GM20000 (cell line): ENCODE measurements at places on chromosomes 7 and 10.

GRCh38 chr10:16944402-16944801 lies 127.2 kb upstream of the RSU1 start:
- no peak for DNase-seq

DNA sequence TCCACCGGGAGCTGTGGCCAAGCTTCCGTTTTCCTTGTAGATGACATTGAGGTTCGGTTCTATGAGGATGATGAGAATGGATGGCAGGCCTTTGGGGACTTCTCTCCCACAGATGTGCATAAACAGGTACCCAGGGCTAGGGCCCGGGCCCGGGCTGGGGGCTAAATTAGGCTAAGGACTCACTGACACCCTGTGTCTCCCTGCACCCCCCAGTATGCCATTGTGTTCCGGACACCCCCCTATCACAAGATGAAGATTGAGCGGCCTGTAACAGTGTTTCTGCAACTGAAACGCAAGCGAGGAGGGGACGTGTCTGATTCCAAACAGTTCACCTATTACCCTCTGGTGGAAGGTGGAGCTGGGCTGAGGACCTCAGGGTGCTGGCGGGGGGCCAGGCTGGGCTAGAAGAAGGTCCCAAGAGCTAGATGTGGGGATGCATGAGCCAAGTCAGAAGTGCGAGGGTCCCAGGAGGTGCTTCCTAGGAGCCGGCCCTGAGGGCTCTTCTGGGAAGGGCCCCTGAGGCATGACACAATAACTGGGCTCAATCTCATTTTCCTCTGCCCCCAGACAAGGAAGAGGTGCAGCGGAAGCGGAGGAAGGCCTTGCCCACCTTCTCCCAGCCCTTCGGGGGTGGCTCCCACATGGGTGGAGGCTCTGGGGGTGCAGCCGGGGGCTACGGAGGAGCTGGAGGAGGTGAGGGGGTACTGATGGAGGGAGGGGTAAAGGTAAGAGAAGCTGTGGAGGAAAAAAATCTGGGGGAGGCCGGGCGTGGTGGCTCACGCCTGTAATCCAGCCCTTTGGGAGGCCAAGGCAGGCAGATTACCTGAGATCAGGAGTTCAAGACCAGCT lies 2.9 kb downstream of the NFKB2 start:
- DNase-seq: no peak

GRCh38 chr10:132102071-132102716 lies 36.4 kb downstream of the JAKMIP3 start:
- DNase-seq: no peak

DNA sequence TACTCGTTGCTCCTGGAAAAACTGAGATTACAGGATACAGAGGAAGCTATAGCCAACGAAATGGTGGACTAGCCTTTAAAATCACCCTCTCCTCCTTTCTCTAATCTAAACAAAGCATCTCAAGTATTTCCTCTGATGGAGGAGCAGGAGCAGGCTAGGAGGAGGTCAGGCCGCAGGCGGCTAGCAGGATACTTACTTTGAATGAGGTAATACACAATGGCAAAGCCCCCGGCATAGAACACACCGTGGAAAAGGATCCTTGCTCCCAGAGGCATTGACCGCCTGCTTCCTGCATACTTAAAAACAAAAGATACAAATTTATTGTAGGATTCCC lies 64.4 kb downstream of the STK17A start:
- no peak for DNase-seq

GRCh38 chr7:153433223-153433622 lies 619.0 kb upstream of the DPP6 start:
- DNase-seq: no peak

DNA sequence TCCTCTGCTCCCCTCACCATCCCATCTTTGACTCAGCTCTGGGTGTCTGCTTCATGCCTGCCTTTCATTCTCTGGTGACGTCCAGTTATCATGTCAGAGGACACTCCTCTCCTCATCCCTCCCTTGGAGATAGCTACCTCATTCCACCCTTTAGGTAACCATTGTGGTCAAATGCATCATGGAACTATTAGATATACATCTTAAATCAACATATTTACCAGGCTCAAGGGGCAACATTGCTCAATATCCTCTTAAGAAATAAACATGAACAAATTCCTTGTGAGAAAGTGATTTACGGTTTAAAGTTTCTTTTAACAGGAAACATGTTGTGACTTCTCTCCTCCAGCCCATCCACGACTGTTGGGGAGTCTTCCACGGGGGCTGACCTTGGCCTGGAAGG lies 511.6 kb upstream of the IGFBP3 start:
- DNase-seq: no peak

DNA sequence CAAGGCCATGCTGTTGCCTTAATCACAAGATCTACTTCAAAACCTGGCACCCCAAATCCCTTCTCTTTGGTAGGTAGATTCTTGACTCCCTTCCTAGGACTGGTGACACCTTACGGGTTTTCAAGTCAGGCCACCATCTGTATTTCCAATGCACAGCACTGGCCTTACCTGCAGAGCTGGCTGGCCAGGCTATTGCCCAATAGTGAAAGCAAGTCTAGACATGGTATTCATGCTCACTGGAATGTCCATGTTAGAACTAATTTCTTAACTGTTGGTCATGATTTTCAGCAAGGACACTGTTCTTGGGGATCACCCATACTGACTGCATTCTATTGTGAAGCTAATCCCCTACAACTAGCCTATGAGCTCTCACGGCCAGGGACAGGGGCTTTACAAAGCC lies 313.1 kb upstream of the RNF32 start:
- DNase-seq: no peak

DNA sequence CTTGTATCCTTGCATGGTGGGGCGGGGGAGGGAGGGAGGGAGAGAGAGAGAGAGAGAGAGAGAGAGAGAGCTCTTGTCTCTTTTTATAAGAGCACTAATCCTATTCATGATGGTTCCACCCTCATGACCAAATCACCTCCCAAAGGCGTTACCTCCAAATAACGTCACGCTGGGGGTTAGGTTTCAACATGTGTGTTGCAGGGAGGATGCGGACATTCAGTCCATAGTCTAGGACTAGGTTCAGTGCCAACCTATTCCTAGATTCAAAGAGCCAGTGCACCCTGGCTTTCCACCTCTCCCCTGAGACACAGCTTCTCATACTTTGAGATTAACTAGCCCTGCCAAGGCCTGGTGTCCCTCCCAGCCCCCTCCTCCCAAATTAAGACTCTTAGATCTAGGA lies 123.0 kb downstream of the GRK5 start:
- DNase-seq: no peak

- DNase-seq: no peak
These were observed 22.5 kb downstream of the CFTR start for GRCh38 chr7:117502331-117502730.

- DNase-seq: no peak
These were observed 14.0 kb downstream of the CYP3A7 start for GRCh38 chr7:99720800-99721595.

GRCh38 chr10:35208536-35208935 lies 81.9 kb downstream of the CREM start:
- peak; percentile 50 for DNase-seq

- DNase-seq: no peak
These were observed 11.0 kb upstream of the ZNF273 start for GRCh38 chr7:64892116-64892515.

- DNase-seq: no peak
These were observed 33.1 kb upstream of the ARMC3 start for GRCh38 chr10:22894714-22895113.

DNA sequence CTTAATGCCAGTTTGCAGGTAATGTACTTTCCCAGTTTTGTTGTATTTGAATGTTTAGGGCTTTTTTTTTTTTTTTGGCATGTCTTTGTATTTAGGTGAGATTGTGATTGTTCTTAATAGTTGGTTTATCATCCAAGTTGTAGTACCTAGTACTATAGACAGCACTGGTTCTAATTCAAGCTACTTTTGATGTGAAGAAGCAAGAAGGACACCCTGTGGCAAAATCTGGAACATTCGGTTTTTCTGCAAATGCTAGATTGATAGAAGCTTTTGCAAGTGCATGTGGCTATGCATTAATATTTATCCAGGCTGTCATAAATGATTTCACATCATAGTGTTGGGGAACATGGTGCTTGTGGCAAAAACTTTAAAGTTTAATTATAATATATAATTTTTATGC lies 248.9 kb downstream of the FOXP2 start:
- no peak for DNase-seq

- peak; percentile 12 for DNase-seq
These were observed 14.8 kb downstream of the BBS9 start for GRCh38 chr7:33143996-33144718.

- DNase-seq: no peak
These were observed 91.4 kb downstream of the LRRTM3 start for GRCh38 chr10:67017218-67017617.

DNA sequence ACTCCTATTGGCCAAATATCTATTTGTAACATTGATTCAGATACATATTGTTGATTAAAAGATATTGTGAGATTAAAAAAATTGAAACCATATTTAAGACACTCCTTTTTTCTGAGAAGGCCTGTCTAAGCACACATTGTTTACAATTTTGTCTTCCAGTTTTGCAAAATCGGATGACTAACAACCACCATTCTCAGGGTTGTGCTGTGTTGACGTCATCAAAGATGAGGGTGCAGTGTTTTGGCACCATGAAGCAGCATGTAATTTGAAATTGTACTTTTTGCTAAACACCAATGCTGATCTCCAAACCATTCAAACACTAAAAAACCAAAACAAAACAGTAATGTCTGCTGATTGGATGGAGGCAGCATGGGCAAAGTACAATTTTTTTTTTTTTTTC lies 7.4 kb downstream of the CREB5 start:
- no peak for DNase-seq

DNA sequence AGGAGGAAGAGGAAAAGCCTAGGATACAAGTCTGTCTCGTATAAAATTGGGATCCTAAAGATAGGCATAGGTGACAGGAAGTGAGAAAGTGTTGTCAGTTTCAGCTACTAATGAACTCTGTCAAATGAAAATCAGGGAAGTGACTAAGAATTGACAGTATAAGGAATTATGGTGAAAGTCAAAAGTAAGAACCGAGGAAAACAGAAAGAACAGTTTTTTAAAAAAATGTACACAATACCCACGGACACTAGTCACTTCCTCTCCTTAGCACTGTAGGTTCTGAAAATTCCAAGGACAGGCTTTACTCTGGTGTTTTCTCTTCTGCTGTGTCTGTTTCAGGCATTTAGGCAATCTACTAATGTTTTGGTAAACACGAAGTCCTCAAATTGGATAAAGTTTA lies 42.3 kb downstream of the ATAD1 start:
- DNase-seq: no peak

DNA sequence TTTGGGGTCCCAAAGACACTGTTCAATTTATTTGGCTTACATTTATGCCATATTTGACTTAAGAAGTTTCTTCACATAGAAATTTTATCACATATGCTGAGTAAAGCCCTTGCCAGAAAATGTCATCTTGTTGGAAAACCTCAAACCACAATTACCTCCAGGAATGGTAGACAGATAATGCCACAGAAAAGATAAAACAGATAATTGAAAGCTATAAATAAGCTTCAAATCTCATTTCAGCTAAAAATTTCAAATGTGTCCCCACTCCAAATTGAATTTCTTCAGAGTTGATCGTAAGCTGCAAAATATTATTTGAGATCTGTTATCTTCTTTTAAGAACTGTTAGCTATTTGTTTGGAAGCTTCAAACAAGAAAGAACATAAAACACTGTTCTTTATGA lies 176.4 kb upstream of the PTN start:
- no peak for DNase-seq

DNA sequence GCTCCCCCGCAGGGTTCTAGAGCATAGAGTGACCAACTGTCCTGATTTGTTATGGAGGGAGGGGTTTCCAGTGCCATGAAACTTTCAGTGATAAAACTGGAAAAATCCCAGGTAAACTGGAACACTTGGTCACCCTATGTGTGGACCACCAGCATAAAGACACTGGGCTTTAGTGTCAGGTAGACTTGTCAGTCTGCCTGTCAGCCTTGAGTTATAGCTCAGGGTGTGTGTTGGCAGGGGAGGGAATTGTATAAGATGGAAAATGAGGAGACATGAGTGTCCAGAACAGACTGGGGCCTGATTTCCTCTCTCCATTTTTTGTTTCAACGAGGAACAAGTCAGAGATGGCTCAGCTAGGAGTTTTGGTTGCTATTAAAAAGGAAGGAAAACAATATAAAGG lies 10.2 kb upstream of the EFCAB10 start:
- DNase-seq: no peak

DNA sequence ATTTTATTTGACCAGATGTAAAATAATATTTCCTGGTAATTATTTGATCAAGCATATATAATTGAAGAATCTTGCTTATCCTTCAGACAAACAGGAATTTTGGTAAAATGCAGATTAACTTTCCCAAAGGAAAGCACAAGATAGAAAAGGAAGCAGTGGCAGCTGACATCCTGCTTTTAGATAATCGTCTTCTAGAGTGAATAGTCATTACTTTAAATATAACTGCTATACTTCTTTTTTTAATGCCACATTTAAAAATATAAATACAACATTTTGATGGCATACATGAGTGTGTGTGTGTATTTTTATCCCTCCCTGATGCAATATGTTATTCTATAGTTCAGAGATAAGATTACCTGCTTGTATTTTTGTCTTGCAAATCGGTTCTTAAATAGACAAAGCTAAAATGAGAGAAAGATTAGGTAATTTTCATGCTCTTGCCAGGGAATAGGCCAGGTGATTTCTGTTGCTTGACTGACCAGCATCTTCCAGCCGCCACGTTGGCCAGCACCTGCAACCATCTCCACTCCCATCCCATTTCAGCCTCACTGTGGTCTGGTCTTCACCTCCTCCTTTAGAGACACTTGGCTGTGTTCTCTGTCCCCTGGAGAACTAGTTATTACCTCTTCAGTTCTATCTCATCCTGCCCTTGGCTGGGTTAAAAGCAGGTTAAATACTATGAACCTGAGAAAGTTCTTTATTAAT lies 58.1 kb downstream of the MDFIC start:
- no peak for DNase-seq

DNA sequence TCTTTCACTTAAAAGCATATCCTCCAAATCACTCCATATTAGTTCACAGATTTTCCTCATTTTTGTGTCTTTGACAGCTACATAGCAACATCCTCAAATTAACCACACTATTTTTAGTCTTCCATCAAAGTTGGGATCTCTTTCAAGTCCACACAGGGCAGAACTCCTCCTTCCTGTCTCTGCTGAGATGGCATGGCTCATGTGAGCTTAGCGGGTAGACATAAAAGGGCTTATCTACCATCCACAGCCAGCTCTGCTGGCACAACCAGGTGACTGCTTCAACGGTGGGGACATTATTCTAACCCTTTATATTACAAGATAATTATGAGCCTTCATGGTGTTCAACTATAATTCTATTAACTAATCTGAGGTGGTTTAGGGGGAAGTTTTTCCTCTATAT lies 35.5 kb downstream of the ICA1 start:
- DNase-seq: no peak

- DNase-seq: no peak
These were observed 342.9 kb downstream of the ELMO1 start for GRCh38 chr7:37105762-37106161.
